NCI-H526 (cell line): ENCODE measurements at places on chromosomes 7 and 10.

GRCh38 chr10:118062798-118063238 lies 16.1 kb upstream of the RAB11FIP2 start:
- no peak for DNase-seq

DNA sequence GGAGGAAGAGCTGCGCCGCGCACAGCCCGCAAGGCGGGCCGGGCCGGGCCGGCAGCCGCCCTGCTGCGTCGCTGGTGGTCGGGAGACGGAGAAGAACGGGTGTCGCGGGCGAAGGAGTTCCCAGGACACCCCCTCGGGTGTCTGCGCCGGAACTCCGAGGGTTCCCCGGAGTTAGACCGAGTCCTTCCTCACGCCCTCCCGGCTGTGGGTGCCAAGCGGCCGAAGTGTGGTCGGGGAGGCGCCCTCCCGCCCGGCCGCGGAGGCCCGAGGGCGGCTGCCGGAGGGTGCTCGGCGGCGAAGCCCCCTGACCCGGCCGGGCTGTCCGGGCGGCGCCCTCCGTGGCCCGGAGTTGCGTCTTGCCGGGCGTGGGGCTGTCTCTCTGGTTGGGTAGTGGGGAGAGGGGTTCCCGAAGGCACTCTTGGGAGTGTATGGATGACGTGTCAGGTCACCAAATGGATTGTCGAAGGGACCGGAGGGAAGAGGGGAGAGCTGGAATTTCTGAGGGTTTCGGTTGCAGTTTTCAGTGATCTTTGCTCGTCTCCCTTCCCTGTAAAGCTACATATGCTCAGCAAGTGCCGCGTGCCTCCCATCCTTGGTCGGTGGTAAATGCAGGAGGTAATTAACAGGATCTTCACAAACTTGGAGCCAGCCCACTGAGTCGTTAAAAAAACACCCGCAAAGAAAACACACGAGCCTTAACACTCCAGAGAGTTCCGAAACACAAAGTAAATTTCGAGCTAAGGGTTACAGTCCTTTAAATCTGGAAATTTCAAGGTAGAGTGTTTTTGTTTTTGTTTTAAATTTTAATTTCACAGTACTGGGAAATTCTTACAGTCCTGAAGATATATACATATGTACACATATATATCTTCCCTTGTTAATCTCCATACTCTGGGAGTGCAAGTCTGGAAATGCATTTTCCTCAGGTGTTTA lies 871 bp downstream of the ST7 start:
- peak; percentile 89 for DNase-seq

GRCh38 chr7:25758559-25758958 lies 393.4 kb upstream of the NFE2L3 start:
- DNase-seq: peak; percentile 29

DNA sequence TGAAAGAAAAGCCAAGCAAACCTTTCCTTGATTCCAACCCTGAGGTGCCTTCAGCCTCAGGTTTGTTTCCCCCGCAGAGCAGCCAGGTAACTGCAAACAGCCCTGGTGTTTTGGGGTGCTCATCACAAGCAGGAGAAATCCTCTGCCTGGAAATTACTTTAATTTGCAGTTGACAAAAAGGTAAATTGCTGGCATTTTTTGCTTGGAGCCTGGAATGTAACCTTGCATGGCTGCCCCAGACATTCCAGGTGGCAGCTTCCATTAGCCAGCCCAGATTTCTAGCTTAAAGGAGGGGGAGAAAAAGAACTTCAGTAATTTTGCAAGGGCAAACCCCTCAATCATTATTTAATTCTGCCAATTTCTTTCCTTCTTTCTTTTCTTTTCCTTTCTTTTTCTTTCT lies 194.4 kb downstream of the MYOF start:
- no peak for DNase-seq

- no peak for DNase-seq
Observed at GRCh38 chr7:129210256-129210988, 14.4 kb upstream of the AHCYL2 start.

GRCh38 chr7:93119191-93119905 lies 1.6 kb upstream of the SAMD9 start:
- DNase-seq: no peak

DNA sequence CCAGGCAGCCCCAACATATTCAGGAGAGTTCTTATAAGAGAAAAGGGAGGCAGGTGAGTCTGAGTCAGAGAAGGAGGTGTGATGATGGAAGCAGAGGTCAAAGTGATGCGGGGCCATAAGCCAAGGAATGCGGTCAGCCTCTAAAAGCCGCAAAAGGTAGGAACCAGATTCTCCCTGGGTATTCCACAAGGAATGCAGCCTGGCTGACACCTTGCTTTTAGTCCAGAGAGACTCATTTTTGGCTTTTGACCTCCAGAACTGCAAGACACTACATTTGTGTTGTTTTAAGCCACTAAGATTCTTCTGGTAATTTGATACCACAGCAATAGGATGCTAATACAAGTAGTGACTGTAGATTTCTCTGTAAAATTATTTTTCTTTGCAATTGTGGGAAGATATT lies 151.5 kb upstream of the EEPD1 start:
- no peak for DNase-seq

GRCh38 chr7:82257118-82257695 lies 186.4 kb downstream of the CACNA2D1 start:
- no peak for DNase-seq

- DNase-seq: no peak
Observed at GRCh38 chr7:128938544-128939074, 882 bp downstream of the IRF5 start.

DNA sequence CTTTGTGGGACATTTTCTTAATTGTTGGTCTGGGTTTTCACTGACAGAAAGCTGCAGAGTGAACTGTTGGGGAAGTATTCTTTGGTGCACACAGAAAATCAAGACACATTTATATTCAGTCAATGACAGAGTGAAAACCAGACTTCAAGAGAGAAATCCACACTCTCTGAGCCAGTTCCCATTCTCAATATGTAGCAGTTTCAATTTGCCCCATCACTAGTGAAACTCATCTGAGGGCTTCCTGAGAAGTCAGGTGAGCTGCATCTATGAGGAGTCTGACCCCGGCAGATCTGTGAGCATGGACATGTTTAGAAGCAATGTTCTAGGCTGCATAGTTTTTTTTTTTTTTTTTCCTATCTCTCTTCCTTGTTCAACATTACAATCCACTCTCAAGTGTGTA lies 163.7 kb upstream of the AHR start:
- no peak for DNase-seq

GRCh38 chr10:5465976-5466450 lies 33.4 kb downstream of the CALML5 start:
- DNase-seq: peak; percentile 81

- DNase-seq: no peak
Observed at GRCh38 chr7:4299431-4299830, 382.7 kb upstream of the FOXK1 start.

- no peak for DNase-seq
Observed at GRCh38 chr10:121911421-121911697, 16.5 kb downstream of the ATE1 start.

- no peak for DNase-seq
Observed at GRCh38 chr10:118827053-118827452, 72.3 kb upstream of the CACUL1 start.

GRCh38 chr10:116470768-116471415 lies 43.2 kb downstream of the PNLIPRP3 start:
- DNase-seq: peak; percentile 48

GRCh38 chr7:568031-568951 lies 48.6 kb upstream of the PDGFA start:
- no peak for DNase-seq

DNA sequence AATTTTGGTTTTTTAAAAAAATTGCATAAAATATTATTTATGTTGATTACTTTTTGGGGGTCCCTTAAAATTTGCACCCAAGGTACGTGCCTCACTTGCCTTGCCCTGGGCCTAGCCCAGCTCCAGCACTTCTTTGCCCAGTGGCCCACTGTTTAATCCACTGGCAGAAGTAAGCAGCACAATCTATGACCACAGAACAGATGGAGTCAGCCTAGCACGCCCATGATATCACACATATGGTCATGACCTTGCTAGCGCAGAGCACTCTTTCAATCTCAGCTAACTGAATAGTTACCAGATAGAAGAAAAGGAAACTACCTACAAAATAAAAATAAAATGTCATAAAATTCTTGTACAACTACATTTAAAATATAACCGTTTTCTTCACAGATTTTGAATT lies 5.6 kb downstream of the OGA start:
- no peak for DNase-seq

DNA sequence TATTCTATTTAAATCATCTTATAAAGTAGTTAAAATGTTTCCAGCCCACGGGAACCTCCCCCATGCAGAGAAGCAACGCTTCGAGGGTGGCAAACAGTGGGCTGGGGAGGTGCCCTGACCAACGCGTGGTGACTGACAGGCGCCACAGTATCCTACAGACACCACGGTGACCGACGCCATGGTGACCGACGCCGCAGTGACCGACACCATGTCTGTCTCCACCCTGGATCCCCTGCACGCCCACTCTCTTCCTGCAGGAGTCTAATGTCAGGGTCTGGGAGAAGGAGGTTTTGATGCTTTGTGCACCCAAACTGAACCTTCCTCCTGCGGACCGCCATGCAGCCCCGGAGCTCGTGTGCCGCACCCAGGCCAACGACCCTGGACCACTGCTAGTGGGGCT lies 464.4 kb downstream of the PTPRN2 start:
- DNase-seq: no peak

GRCh38 chr7:133001727-133002126 lies 80.2 kb downstream of the CHCHD3 start:
- DNase-seq: no peak

GRCh38 chr7:131861620-131862346 lies 305.4 kb upstream of the PODXL start:
- DNase-seq: no peak

DNA sequence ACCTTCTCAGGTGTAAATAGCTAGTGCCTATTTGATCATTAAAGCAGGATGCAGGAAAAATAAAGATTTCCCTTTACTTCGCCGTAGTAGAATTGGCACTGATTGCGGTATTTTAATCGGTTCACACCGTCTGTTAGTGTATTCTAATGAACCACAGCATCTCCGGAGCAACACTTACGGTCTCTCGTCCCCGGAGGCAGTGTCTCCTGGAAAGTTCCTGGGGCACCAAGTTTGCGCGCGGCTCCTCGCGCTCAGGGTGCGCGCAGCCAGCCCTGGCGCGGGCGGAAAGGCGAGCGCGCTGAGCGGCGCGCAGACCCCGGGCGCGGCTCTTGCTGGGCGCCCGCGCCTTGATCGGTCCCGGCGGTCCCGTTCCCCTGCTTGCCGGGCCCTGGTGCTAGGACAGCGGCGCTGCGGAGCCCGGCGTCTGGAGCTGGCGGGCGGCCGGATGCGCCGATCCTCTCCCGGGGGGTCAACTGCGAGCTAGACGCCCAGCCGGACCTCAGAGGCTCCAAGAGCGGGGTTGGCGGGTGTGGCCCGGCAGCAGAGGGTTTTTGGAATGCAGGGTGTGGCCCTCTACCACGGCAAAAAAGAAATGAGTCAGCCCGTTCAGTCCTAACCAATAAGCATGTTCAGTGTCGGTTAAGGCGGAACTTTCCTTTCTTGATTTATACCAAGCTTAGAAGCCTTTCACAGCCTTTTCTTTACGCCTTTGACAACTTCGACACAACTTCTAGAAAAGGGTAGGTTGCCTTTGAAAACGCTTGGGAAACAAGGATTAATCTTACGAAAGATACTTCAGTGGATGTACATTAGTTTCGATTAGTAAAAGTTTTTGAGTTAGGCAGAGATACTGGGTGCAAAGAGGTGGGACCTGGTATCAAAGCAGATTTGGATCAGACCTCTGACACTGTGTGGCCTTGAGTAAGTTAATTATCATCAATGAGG lies 166.8 kb upstream of the ASAH2 start:
- DNase-seq: no peak

DNA sequence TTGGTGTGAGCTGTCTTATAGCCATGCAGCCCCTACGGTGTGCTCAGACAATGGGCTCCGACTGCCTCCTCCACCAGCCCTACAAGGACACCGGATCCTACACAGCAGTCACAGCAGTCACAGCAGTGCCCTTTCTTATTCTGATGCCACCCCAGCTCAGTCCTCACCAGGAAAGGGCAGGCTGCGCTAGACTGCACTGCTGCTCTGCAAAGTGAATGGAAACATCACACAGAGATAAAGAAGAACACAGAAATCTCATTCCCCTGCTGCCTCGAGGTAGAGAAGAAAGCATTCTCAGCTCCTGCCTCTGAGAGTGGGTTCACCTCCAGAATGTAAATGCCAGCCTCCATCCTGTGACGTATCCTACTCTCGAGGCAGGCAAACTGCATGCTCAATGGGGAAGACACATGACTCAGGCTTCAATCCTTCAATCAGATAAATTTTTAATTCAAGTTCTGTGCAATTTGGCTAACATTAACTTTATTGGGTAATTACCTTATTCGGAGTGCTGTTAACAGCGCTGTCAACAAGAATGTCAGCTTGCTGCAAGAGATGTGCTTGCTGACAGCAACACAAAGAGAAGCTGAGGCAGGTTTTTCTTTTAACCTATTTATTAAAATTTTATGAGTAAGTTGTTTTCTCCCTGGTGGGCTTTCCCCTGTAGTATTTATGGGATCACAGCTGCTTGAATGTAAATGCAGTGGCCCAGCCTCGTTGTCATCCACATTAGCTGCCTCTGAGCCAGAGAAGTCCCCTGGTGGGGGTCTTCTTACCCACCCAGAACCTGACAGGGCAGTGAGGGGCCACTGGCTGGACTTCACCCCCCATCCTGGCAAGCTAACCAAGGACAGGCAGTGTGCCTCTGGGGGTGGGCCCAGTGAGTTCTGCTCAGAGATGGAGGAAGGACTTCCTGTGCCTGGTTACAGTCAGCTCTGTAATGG lies 241.3 kb upstream of the KMT2E start:
- DNase-seq: peak; percentile 5

DNA sequence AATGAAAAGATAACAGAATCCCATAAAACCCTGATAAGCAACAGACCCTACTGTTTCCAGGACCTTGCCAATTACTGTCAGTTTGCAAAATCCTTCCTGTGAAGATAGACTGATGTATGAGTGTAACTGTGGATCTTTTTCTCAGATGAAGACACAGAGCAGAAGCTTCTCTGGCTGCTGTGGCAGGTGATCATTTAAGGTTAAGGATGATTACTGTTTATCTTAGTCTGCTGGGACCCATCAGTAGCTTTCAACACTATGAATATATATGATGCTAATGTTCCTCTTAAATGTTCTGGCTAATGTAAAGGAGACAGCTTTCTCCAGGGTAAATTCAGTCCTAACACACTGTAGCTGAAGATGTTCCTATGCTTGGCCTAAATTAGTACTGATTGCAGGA lies 56.0 kb upstream of the CTTNBP2 start:
- DNase-seq: no peak

DNA sequence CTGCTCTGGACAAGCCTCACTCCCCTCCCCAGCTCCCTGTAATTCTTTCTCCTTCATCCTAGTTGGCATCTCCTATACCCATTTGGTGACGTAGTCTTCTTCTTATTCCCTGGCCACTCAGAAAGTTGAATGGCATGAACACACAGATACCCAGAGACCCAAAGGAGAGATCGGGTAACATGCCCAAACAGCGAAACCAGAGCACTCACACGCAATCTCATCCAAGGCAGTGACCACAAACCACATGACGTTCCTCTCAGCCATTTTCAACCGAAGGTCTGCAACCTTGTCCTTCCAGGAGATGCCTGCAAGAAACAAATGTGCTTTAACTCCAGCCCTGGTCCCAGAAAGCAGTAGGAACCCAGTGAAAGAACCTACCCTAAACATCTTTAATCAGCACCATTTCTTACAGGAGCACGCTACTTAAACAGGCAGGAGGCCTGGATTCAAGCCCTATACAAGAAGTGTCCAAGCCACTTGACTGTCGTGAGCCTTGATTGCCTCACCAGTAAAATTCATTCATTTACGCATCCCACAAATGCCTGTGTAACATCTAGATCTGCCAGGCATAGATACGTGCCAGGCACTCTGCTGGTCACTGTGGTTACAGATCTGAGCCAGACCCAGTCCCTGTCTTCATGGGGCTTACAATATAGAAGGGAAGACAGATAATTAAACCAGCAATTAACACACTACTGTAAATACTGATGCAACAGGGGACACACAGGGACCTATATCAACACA lies 37.1 kb downstream of the XPNPEP1 start:
- no peak for DNase-seq
